Stimulated activated CD4-positive, alpha-beta T cell treated with anti-CD3 and anti-CD28 coated beads, Interleukin-1b, Interleukin-23, amount 100 ng/mL, for 1 hour (primary cell): ENCODE measurements at places on chromosomes 4 and X.

- no peak for DNase-seq
Observed at GRCh38 chrX:3161681-3162080, 120.4 kb downstream of the ARSF start.

GRCh38 chr4:53861856-53862610, 202.4 kb downstream of the CHIC2 start:
- DNase-seq: no peak

DNA sequence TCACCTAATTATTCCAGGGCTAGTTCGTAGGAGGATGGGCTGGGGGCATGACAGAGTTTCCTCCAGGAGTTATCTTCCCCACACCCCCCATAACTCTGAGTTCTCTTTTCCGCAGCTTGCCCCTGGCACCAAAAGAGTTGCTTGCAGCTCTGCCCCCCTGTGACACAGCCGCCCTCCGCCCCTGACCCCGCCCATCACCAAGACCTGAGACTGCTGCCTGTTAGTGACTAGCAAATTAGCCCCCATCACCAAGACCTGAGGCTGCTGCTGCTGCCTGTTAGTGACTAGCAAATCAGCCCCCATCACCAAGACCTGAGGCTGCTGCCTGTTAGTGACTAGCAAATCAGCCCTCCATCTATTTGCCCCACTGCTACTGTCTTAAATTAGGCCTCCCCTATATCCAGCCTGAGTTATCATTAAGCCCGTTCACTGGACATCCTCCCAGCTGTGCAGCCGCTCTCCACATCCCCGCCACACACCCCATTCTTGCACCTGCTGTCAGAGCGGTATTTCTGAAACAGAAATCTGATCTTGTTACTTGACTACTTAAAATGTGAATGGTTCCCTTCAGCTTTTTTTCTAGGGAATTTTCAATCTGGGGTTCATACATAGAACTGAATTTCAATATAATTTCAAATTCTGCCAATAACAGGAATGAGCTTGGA, 1.5 kb upstream of the PAPSS1 start:
- no peak for DNase-seq

- no peak for DNase-seq
Observed at GRCh38 chrX:3627594-3627993, 85.9 kb downstream of the PRKX start.

DNA sequence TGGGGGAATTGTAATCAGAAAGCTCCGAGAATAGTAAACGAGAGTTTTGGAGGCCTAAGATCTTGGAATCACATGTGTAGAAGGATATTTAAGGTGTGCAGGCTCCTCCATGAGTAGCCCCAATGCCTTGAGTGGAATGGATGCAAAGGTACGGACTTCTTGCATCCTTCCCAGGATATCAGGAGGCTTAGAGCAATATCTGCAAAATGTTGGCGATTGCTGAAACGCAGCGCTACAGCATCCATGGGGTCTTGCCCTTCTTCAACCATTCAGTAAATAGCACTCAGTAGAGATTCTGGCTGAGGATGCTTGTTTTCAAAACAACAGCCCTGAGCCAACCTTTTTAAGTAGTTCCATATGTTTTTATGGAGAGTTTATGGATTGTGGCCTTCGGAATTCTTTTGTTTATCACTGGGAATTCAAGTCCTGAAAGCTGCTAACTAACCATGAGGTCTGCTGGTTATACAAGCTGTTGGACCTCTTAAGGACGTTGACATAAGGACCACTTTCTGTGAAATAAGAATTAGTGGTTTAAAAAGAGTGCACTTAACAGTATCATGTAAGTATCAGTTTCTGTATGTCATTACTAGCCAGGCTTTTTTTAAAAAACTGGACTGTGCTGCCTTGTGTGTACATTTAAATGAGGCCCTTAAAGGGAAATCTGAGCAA, 228.8 kb upstream of the PGRMC2 start:
- no peak for DNase-seq

DNA sequence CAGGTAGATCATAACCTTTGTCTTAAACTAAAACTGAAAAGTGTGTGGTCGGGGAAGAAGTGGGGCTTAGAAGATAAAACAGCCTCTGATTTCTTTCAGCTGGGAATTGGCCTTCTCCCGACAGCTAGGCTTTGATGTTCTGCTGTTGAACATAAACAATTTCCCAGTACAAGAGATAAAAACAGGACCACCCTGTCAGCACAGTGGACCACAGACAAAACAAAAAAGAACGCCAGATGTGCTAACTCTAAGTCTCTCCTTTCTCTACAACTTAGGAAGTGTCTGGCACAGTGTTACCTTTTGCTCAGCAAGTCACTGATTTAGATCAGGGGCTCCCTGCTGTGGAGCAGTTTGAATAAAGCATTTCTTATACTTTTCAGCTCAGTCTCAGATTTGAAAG, 87.5 kb upstream of the UXT start:
- no peak for DNase-seq

DNA sequence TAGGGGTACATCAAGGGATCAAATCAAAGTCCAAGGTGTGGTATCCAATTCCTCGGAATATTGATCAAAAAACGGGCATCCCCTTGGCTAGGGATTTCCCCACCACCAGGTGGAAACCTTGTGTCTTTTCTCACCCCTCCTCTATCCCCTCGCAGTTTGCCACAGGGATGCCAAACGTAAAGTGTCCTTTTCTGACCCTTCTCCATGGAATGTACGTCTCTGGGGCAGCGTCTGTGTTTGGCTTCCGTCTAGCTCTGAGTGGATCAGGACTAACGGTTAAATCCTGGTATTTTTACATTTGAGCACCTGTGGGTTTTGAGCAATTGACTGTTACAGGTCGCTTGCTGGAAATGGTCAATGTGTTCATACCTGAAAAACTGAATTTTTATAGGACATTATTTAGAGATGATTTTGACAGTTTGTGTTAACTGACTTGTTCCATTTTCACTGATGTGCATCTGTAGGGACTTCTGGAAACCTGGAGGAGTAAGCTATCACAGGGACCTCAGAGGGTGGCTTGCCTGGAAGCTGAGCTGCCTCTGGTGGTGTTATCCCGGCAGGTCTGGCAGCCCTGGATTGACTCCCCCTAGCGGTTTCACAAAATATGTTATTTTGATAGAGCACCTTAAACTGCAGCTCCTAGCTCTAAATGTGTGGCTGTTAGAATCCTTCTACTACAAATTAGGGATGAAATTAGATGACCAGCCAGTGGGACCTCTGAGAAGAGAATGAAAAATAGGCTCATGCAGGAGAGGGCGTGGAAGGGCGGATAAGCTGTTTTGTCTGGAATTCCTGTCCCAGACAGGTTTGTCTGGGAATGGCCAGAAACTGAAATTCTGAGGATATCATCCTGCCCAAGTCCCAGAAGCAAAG, 8.8 kb upstream of the MGST2 start:
- no peak for DNase-seq

GRCh38 chr4:170087163-170087700, 2.5 kb downstream of the AADAT start:
- DNase-seq: no peak

DNA sequence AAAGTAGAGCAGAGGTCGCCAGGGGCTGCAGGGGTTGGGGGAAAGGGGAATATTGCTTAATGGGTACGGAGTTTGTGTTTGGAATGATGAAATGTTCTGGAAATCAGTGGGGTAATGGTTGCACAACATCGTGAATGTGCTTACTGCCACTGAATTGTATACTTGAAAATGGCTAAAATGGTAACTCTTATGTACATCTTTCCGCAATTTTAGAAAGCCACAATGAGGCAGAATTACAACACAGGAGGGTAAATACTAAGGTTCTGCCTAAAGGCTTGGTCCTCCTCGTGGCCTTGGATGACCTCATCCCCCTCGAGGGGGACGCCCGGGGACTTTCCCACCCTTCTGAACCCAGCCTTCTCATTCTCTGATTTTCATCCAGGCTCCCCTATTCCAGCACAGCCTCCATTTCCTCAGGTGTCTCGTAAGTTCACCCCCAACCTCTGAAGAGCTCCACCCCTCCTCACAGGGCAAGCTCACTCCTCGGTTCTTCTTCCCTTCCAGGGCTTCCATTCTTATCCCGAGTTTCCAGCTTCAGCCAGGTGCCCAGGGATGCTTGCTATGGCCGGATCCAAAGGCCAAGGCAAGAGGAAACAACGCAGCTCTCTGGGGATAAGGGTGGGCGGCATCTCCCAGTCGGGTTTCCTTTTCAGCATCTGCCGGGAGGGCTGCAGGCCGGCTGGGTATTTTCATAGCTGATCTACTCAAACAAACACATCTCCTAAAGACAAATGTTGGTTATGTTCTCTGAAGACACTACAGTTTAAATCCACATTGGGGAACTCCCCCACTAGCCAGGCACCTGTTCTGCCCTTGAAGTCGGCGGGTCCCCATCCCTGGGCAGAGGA, 71.3 kb upstream of the ACSL1 start:
- no peak for DNase-seq

DNA sequence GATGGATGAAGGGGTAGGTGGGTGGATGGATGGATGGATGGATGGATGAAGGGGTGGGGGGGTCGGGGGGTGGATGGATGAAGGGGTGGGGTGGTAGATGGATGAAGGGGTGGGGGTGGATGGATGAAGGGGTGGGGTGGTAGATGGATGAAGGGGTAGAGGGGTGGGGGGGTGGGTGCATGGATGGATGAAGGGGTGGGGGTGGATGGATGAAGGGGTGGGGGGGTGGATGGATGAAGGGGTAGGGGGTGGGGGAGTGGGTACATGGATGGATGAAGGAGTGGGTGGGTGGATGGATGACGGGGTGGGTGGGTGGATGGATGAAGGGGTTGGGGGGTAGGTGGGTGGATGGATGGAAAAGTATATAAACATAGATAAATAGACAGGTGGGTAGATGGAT, 74.2 kb downstream of the PRKX start:
- no peak for DNase-seq

DNA sequence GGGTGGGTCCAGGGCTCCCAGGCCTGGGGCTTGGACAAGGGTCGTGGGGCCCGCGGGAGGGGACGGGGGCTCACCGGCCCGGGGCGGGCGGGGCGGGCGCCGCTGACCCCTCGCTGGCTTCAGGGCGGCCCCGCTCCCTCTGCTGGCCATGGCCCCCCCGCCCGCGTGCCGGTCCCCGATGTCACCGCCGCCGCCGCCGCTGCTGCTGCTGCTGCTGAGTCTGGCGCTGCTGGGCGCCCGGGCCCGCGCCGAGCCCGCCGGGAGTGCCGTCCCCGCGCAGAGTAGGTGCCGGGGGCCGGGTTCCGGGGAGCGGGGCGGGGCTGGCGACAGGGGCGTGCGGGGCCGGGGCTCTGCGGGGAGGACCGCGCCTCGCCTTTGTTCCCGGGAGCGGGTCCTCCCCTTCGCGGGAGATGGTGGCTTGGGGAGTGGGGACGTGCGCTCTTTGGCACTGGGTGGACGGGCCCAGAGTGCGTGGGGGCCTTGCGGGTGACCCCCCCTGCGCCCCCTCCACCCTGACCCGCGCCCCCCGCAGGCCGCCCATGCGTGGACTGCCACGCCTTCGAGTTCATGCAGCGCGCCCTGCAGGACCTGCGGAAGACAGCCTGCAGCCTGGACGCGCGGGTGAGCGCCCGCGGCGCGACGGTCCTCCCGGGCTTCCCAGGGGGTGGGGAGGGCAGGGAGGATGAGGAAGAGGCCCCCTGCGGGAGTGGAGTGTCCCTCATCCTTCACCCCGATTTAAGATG, 16.8 kb upstream of the NAT8L start:
- no peak for DNase-seq

DNA sequence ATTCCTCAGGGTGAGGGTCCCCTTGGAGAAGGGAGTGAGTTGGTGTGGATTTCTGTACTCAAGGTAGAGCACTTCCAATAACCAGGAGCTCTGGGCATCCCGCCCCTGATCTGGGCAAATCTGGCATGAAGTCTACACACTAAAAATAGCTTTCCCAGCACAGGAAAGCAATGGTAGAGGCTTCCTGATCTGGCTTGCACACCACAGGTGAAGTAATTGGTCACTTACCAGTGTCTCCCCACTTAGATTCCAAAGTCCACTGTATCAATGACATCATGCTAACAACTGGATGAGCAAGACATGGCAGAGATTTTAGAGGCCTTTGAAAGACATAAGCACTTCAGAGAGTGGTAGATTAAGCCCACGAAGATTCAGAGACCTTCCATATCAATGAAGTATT, 17.8 kb upstream of the IDS start:
- DNase-seq: no peak

DNA sequence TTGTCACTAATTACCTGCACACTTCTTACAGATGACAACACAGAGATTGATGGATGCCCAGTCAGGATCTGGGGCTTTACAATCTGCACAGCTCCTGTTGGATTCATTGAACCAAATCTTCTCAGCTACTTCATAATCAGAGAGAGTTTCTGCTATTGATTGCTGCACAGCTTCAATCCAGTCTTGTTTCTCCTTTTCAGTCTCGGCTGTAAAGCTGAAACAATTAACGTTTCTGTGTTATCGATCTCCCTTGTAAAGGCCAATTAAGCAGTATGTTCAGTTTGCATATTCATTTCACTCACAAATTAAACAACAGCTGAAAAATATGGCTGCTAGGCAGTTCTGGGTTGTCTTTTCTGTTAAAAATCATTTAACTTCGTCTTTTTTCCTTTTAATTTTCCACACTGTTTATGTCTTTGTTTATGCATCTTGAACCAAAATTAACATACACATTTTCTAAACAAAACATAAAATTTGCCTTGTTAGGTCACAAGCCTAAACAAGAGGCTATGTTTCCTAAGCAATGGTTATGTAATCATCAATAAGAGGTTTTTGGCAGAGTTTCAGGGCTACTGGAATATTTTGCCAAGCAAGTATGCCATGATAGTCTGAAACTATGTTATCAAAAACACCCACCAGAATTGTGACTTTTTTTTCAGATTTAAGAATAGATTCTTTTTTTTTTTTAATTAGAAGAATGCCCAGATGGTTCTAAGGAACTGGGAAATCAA, 79.2 kb downstream of the ARAP2 start:
- no peak for DNase-seq

- DNase-seq: no peak
Observed at GRCh38 chrX:129746557-129747470, 8.0 kb downstream of the XPNPEP2 start.
